ENCODE measurements at places on chromosomes 5 and 9.

DNA sequence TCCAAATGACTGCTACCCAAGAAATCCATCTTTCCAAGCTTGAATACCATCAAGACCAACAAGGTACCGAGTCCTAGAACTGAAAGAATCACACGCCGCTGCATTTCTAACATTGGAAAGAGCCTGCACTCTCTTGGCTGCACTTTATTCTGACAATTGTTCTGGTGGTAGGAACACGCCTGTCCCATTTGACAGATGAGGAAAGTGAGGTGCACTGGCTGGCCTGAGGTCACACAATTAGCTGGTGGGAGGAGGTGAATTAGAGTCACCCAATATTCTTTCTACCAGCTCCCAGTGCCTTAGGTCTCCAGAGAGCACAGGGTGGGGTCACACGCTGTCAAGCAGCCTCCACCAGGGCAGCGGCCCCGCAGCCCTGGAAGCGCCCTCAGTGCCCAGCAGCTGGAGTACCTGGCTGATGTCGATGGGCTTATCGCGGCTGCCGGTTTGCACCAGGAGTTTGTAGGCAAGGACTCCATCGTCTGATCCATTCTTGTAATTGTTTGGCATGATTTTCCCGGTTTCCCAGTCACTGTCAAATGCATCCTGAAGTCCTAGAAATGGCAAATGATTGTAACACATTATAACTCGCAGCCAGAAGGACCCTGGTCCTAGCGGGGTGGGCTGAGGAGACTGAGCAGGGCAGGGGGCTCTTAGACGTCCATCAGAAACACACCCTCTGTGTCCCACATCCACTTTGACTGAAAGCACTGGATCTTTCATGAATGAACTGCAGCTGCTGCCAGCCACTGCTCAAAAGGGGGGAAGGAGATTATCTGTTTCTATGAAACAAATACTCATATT lies 55.1 kb downstream of the PTCH1 start:
- DNase-seq = no peak

GRCh38 chr9:133647765-133648469 lies 11.8 kb downstream of the DBH start:
- no peak for DNase-seq

DNA sequence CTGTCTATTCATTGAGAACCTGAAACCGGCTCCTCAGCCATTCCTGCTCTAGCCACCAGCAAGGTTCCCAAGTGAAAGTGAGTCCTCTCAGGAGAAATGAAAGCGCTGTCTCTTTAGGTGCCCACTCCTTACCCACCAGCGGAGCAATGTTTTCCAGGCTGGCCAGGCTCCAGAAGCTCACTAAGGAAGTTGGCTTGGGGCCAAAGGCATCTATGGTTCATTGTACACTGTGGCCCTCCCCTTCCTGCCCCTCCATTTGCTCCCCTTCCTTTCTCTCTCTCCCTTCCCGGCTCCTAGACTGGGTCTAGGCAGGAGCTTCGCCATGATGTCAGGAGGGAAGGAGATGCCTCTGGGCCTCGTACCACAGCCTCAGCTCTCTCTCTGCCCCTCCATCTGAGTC lies 1.1 kb upstream of the GABRP start:
- DNase-seq = no peak

- DNase-seq = no peak
Observed at GRCh38 chr5:54062958-54063357, 247.4 kb downstream of the ARL15 start.

GRCh38 chr9:134220311-134220710 lies 55.9 kb upstream of the RNU6ATAC start:
- DNase-seq = no peak

DNA sequence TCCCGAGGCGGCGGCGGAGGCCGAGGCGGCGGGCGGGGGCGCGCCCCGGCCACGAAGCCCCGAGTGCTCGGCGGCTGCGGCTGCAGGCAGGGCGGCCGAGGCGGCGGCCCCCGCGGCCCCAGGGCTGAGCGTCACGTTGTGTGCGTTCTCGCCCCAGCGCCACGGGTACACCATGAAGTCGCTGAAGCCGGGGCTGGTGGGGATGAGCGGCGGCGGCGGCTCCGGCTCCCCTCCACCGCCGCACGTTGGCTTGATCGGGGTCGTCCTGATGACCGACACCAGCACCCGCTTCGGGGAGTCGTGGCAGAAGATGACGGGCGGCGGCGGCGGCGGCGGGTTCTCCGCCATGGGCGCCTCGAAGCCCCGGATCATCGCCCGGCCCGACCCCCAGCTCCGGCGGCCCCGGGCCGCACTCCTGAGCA lies 498 bp downstream of the ZNF367 start:
- no peak for DNase-seq

GRCh38 chr5:52334367-52334766 lies 453.3 kb upstream of the ITGA1 start:
- DNase-seq = no peak

GRCh38 chr9:129972816-129973215 lies 70.2 kb downstream of the FNBP1 start:
- DNase-seq = no peak

- DNase-seq = no peak
Observed at GRCh38 chr5:81334304-81335061, 33.1 kb downstream of the ZCCHC9 start.

- no peak for DNase-seq
Observed at GRCh38 chr9:77806741-77807140, 158.6 kb upstream of the GNA14 start.

- no peak for DNase-seq
Observed at GRCh38 chr9:129347316-129348120, 169.5 kb upstream of the IER5L start.

- DNase-seq = no peak
Observed at GRCh38 chr5:16596581-16596940, 20.2 kb downstream of the RETREG1 start.

DNA sequence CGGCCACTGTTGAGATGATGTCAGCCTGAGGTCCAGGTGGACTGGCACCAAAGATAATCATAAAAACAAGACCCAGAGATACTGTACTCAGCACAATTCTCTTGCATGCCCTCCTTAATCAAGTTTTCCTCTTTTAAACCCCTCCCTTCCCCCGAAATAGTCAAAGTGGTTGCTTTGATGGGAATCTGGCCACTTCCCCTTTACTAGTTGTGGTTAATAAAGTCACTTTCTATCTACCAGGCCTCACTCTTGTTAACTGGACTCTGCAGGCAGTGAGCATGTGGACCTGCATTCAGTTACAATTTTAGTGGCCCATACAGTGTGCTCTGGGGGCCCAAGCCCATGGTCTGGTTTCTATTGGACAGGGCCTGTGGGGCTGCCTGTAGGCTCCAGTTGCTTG lies 17.5 kb downstream of the FBP2 start:
- DNase-seq = no peak

DNA sequence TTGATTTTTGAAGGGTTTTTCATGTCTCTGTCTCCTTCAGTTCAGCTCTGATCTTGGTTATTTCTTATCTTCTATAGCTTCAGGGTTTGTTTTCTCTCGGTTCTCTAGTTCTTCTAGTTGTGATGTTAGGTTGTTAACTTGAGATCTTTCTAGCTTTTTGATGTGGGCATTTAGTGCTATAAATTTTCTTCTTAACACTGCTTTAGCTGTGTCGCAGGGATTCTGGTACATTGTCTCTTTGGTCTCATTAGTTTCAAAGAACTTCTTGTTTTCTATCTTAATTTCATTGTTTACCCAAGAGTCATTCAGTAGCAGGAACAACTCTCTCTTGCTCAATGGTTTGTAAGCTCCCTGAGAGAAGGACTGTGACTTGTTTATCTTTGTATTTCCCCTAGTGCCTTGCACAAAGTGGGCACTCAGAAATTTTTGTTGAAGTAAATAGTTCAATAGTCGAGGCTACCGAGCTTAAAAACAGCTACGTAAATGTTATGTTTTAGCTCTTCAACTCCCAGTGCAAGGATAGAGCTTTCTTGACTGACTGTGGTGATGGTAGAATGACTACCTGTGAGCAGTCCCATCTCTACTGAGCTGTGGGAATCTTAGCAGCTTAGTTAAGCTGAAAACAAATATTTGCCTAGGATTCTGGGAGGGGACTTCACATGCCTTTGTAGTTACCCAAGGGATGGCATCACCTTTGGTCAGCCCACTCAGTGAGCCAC lies 225.8 kb upstream of the ELL2 start:
- no peak for DNase-seq

- no peak for DNase-seq
Observed at GRCh38 chr5:149728303-149728702, 1.8 kb upstream of the PPARGC1B start.

- no peak for DNase-seq
Observed at GRCh38 chr5:172399826-172400225, 54.5 kb downstream of the SH3PXD2B start.

- no peak for DNase-seq
Observed at GRCh38 chr5:108686676-108687075, 61.0 kb upstream of the FER start.

- DNase-seq = no peak
Observed at GRCh38 chr9:79946712-79947111, 374.9 kb downstream of the TLE4 start.

- DNase-seq = no peak
Observed at GRCh38 chr9:129330711-129331492, 152.8 kb upstream of the IER5L start.

DNA sequence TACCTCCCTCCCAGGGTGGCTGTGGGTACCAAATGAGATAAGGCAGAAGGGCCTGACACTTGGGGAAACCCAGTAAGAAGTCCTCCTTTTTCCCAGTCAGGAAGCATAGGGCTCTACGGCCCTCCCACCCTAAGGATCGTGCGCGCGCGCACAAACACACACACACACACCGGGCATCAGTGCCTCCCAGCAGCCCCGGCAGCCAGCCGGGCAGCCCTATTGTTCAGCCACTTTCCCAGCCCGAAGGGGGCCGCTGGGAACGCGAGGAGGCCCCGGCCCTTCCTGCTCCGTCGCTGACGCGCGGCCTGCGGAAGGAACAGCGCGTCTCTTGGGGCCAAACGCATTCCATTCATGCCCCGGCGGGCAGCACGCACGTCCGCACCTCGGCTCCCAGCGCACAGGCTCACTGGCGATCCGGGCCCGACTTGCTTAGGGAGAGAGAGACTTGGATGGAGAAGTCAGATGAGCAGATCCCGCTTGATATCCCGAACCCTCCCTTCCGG lies 22.6 kb downstream of the DUSP1 start:
- no peak for DNase-seq

DNA sequence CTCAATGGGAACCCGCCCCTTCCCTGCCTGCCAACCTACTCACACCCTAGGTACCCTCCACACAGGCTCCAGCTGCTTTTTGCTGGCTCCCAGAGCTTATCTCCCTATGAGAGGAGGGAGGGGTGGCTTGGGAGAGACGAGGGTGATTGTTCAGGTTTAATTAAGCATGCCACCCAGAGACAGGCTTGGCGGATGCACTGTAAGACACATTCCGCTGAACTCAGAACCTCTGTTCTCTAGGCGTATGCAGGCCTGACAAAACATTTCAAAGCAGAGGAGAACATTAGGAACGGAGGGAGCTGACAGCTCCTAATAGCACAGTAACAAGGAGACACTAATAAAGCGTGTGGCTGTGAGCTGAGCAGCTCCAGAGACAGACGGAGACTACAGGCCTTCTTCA lies 80.1 kb downstream of the TRIM32 start:
- DNase-seq = no peak

DNA sequence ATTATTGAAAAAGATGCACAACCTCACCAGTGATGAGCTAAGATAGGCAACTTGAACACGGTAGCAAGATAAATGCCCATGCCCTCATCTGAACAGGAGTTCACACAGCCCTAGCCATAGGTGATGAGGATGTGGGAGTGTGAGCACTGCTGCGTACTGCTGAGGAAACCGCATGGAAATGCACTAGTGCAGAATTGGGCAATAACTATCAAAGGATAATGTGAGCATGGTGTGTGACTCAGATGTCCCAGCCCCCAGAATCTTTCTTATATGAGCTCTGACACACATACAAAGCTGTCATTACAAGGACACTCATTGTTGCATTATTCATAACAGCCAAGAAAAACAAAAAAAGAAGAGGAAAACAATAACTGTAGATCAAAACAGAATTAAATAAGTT lies 521.2 kb downstream of the IRX1 start:
- no peak for DNase-seq

GRCh38 chr9:82681809-82682208 lies 381.1 kb downstream of the RASEF start:
- DNase-seq = no peak

All from stimulated activated CD8-positive, alpha-beta memory T cell treated with anti-CD3 and anti-CD28 coated beads, Interleukin-15, amount 100 ng/mL, for 48 hours (primary cell).